ENCODE measurements at places on chromosomes 3 and 15. TPM values are rescaled to one million over a fixed set of nuclear protein-coding genes. Genes with fewer than 3 reads are reported as not detected.

The CCDC39 gene
- total RNA-seq: 1.1 TPM

The ZNF860 gene
- 2.1 TPM for total RNA-seq

The CFAP92 gene
- total RNA-seq: 2.0 TPM

The ISL2 gene
- not detected for total RNA-seq

The PCOLCE2 gene
- not detected for total RNA-seq

The GOLGA8J gene
- 0.36 TPM for total RNA-seq

The SENP8 gene
- 2.2 TPM for total RNA-seq

The SMCO1 gene
- total RNA-seq: not detected

The SLC12A8 gene
- total RNA-seq: 0.19 TPM

The COL6A5 gene
- total RNA-seq: not detected

The LIPH gene
- not detected for total RNA-seq

The IL20RB gene
- total RNA-seq: 3.6 TPM

The TEX55 gene
- total RNA-seq: not detected

The PLSCR5 gene
- total RNA-seq: not detected

The TCAIM gene
- total RNA-seq: 19.5 TPM

The TM4SF18 gene
- total RNA-seq: not detected

- no peak overlapping the region for H3K27ac ChIP-seq
- H3K4me3 ChIP-seq: no peak overlapping the region
- peaks cover 8% of the 10 kb centered on the region for H3K4me1 ChIP-seq
- H3K27me3 ChIP-seq: peaks cover 1% of the 10 kb centered on the region
Observed at GRCh38 chr15:70514251-70514650, 249.1 kb downstream of the UACA start.

GRCh38 chr3:113812854-113813253 is 25.7 kb upstream of the GRAMD1C start:
- H3K4me3 ChIP-seq: no peak overlapping the region
- no peak for DNase-seq
- no peak overlapping the region for H3K27ac ChIP-seq
- H3K36me3 ChIP-seq: peaks cover 38% of the 10 kb centered on the region

GRCh38 chr3:71532639-71533395 is 50.7 kb downstream of the FOXP1 start:
- H3K4me1 ChIP-seq: peaks cover 16% of the 10 kb centered on the region
- H3K36me3 ChIP-seq: no peaks in the 10 kb centered on the region
- no peaks in the 10 kb centered on the region for H3K27me3 ChIP-seq
- no peak overlapping the region for H3K27ac ChIP-seq
- no peak overlapping the region for H3K4me3 ChIP-seq

- no peaks in the 10 kb centered on the region for H3K27me3 ChIP-seq
- H3K4me1 ChIP-seq: no peaks in the 10 kb centered on the region
- no peak for DNase-seq
- no peak overlapping the region for H3K27ac ChIP-seq
Observed at GRCh38 chr3:101072300-101072699, 79.1 kb upstream of the ABI3BP start.

GRCh38 chr3:8524656-8525399 is 23.2 kb downstream of the LMCD1 start:
- no peak overlapping the region for H3K27ac ChIP-seq
- no peak overlapping the region for H3K4me3 ChIP-seq
- H3K36me3 ChIP-seq: no peaks in the 10 kb centered on the region
- DNase-seq: no peak
- no peaks in the 10 kb centered on the region for H3K4me1 ChIP-seq

- DNase-seq: no peak
- peaks cover 27% of the 10 kb centered on the region for H3K27me3 ChIP-seq
Observed at GRCh38 chr15:73854265-73854664, 19.1 kb upstream of the TBC1D21 start.

- no peaks in the 10 kb centered on the region for H3K27me3 ChIP-seq
- peaks cover 58% of the 10 kb centered on the region for H3K36me3 ChIP-seq
- H3K4me1 ChIP-seq: no peaks in the 10 kb centered on the region
- H3K27ac ChIP-seq: no peak overlapping the region
- no peak for DNase-seq
- H3K4me3 ChIP-seq: no peak overlapping the region
Observed at GRCh38 chr3:107767897-107768605, 245.3 kb downstream of the BBX start.

GRCh38 chr3:18556503-18557135 is 131.5 kb upstream of the SATB1 start:
- no peak overlapping the region for H3K4me3 ChIP-seq
- peak; percentile 56 for DNase-seq
- no peaks in the 10 kb centered on the region for H3K27me3 ChIP-seq
- peaks cover 49% of the 10 kb centered on the region for H3K4me1 ChIP-seq

DNA sequence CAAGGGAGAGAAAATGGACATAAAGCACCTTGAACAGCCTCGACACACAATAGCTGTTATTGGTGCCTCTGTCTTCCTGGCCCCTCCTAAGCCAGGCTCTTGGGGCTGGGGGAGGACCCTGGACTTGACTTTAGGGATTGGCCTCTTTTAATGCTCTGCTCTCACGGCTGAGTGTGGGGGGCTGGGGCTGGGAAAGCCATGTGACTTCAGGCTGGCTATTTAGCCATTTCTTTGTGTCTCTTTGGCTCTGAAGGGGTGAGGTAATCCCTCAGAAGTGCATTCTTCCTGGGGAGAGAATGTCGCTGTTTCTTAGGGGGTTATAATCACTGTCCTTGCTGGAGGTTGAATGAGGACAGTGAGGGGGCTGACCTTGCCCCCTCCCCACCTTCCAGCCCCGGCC is 26.2 kb downstream of the MAGEF1 start:
- H3K27ac ChIP-seq: no peak overlapping the region
- DNase-seq: no peak
- no peak overlapping the region for H3K4me3 ChIP-seq

- H3K27ac ChIP-seq: no peak overlapping the region
- H3K27me3 ChIP-seq: no peaks in the 10 kb centered on the region
- no peak overlapping the region for H3K4me3 ChIP-seq
- H3K4me1 ChIP-seq: no peaks in the 10 kb centered on the region
- no peak for DNase-seq
Observed at GRCh38 chr3:152058856-152059255, 185.4 kb downstream of the SUCNR1 start.

DNA sequence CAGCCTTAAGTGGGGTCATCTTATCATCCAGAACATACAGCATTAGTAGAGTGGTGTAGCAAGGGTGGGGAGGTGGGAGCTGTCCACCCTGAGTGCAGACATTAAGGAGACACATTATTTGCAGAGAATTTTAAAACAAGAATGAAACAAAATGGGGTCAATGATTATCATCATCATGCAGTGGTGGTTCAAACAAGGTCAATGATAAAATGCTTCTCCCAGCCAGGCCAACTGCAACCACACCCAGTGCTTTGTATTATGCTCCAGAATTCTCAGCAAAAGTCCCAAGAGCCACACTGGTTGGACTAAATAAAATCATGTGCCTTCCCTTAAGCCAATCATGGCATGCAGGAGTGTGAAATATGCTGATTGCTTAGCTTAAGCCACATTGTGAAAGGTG is 96.7 kb upstream of the FHIT start:
- no peaks in the 10 kb centered on the region for H3K4me1 ChIP-seq
- no peak overlapping the region for H3K27ac ChIP-seq
- DNase-seq: no peak
- no peaks in the 10 kb centered on the region for H3K27me3 ChIP-seq

DNA sequence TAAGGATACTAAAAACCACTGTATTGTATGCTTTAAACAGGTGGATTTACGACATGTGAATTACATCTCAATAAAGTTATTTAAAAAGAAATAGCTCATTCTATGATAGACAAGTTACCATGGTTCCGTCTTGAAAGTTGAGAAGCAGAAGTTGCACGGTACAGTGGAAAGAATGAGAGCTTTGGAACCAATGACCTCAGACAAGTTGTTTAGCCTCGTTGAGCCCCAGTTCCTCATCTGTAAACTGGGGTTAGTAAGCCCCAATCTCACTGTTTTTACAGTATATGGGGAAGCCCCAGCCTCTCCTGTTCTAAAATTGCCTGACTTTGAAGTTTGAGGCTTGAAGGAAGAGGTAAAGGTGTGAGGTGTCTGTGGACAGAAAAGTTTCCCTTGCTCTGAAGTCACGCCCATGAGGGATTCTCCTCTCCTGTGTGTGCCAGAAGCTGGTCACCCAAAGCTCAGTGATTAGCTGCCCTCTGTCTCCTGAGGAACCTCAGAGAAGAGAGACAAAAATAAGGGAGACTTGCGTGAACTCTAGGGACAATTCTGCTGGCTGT is 10.0 kb downstream of the CRYGS start:
- no peaks in the 10 kb centered on the region for H3K27me3 ChIP-seq
- DNase-seq: peak; percentile 16
- H3K27ac ChIP-seq: no peak overlapping the region
- peaks cover 34% of the 10 kb centered on the region for H3K4me1 ChIP-seq
- H3K4me3 ChIP-seq: no peak overlapping the region

DNA sequence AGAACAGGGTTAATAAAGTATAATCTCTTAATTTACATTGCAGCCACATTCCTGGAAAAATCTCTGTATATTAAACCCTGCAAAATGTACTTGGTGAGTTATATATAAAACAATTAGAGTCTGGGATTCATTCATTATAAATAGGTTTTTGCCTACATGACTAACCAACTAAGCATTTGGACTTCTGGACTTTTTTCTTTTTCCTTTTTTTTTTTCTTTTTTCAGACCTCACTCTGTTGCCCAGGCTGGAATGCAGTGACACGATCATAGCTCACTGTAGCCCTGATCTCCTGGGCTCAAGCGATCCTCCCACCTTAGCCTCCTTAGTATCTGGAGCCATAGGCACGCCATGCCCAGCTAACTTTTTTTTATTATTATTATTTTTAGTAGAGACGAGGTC is 4.5 kb downstream of the DNAJC13 start:
- peaks cover 52% of the 10 kb centered on the region for H3K4me1 ChIP-seq
- H3K36me3 ChIP-seq: no peaks in the 10 kb centered on the region
- no peak for DNase-seq
- no peaks in the 10 kb centered on the region for H3K27me3 ChIP-seq
- no peak overlapping the region for H3K27ac ChIP-seq
- H3K4me3 ChIP-seq: no peak overlapping the region

GRCh38 chr3:159796744-159797143 is 191.9 kb upstream of the IL12A start:
- no peaks in the 10 kb centered on the region for H3K36me3 ChIP-seq
- H3K27me3 ChIP-seq: peaks cover 13% of the 10 kb centered on the region
- no peak overlapping the region for H3K4me3 ChIP-seq
- DNase-seq: no peak

DNA sequence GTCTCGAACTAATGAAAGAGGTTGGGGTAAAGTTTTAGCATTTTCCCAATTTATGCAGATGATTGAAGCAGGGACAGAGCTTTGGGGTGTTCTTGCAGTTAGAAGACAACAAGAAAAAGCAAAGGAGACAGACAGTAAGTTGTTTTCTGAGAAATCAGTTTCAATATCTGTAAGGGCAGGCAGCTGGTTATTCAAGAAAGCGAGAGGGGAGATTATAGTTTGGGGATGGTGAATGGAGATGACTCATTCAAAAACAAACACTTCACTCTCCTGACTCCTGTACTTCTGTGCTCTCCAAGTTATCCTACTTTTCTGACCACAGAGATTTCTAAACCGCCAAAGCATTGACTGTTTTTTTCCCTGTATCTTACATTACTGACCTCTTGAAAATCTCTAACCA is 352.0 kb downstream of the GAP43 start:
- no peak overlapping the region for H3K27ac ChIP-seq
- DNase-seq: no peak
- H3K4me1 ChIP-seq: peaks cover 2% of the 10 kb centered on the region
- peaks cover 2% of the 10 kb centered on the region for H3K27me3 ChIP-seq

- DNase-seq: no peak
- H3K27me3 ChIP-seq: peaks cover 2% of the 10 kb centered on the region
- no peaks in the 10 kb centered on the region for H3K4me1 ChIP-seq
- no peak overlapping the region for H3K27ac ChIP-seq
- no peaks in the 10 kb centered on the region for H3K36me3 ChIP-seq
Observed at GRCh38 chr3:119184111-119184510, 10.7 kb downstream of the UPK1B start.

- peaks cover 6% of the 10 kb centered on the region for H3K36me3 ChIP-seq
- no peak for DNase-seq
- no peak overlapping the region for H3K4me3 ChIP-seq
- H3K4me1 ChIP-seq: no peaks in the 10 kb centered on the region
Observed at GRCh38 chr3:4418156-4418555, 48.9 kb downstream of the SUMF1 start.

DNA sequence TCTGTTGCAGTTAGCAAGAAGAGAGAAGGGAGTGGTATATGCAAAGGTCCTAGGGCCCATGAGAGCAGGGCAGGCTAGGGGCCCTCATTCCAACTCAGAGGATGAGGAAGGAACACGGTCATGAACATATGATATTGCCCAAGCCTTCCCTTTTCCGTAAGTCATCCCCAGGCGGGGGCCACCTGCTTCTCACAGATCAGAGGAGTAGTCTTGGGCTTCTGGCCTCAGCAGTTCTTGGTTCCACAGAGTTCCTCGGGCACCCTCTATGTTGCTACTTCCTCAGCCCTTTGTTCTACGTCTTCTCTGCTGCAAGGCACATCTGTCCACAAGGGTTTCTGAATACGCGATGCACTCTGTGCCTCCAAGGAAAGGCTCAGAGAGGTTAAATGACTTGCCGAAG is 25.3 kb downstream of the EPHB3 start:
- no peak overlapping the region for H3K27ac ChIP-seq
- H3K4me3 ChIP-seq: no peak overlapping the region
- H3K36me3 ChIP-seq: no peaks in the 10 kb centered on the region
- H3K27me3 ChIP-seq: peaks cover 13% of the 10 kb centered on the region

DNA sequence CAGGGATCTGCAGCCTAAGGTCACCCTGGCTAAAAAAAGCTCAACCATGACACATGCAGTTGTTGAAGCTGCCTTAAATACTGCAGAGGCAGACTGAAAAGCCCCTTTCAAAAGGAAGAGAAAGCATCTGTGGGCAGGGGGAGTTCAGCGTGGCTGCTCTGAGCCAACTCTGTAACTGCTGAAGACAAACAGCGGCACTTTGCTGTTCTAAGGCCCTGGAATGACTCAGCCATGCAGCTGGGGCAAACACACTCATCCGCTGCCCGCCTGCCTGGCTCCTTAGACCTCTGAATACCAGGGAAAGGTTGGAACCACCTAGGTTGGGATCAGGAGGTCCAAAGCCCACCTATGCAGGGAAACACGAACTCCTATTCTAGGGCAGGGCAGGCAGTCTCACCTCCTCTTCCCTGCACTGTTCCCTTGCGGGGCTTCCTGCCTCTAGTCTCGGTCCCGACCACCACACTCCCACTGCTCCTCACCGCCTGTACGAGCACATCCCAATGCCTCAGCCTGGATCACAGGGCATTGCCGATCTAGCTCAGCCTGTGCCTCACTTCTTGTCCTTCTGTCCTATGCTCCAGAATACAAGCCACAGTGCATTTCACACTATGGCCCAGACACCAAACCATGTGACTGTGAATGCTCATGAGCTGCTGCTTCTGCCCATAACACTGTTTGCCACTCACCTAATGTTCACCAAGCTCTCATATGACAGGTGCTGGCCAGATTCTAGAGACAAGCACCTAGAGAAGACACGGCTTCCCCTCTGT is 6.6 kb upstream of the MUSTN1 start:
- no peaks in the 10 kb centered on the region for H3K36me3 ChIP-seq
- H3K4me1 ChIP-seq: peaks cover 12% of the 10 kb centered on the region
- no peaks in the 10 kb centered on the region for H3K27me3 ChIP-seq
- no peak for DNase-seq
- H3K4me3 ChIP-seq: no peak overlapping the region
- no peak overlapping the region for H3K27ac ChIP-seq

Data from naive thymus-derived CD8-positive, alpha-beta T cell (primary cell).